ENCODE measurements at places on chromosomes 13 and 19.

DNA sequence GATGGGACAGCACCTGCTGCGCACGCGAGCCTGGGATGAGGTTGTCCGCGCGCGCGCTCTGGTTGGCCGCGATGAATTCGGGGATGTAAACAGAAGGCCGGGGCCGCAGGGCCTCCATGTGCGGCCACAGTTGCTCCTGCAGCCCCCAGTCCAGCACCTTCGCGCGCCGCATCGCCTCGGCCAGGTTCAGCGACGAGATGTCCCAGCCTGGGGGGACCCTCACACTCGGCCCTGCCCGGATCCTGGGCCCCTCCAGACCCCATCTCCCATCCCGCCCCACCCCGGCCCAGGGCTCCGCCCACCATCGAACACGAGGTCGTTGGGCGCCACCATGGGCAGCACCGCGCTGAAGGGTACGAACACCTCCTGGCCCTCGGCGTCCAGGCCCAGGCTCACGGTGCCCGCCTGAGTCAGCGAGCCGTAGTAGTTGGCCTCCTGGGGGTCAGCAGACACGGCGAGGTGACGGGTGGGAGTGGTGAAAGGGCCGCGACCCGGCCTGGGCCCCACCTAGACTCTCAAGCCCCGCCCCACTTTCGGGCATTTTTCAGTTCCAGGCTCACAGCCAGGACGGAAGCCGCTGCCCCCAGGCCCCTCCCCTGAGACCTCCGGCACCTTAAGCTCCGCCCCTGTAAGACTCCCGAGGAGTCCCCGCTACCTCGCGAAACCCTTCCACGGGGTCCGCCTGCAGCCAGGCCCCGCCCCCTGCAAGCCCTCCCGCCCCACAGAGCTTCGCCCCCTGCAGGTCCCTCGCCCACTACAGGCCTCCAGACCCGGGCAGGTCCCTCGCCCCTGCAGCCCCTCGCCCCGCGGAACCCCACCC, 1.1 kb downstream of the ISYNA1 start:
- peak; percentile 19 for DNase-seq

- DNase-seq = peak; percentile 19
Observed at GRCh38 chr19:14031719-14032480, at the start of gene IL27RA. Gene IL27RA (plus strand): TSS chr19:14031762. CDS start chr19:14031873, 111 bp downstream.

- DNase-seq = no peak
Observed at GRCh38 chr13:72379581-72379980, 347.8 kb downstream of the MZT1 start.

- peak; percentile 41 for DNase-seq
Observed at GRCh38 chr13:77026255-77026860, 601 bp downstream of the FBXL3 start.

- DNase-seq = no peak
Observed at GRCh38 chr19:50249636-50250035, 46.2 kb downstream of the MYH14 start.
